ENCODE measurements at places on chromosomes 7 and 10.

DNA sequence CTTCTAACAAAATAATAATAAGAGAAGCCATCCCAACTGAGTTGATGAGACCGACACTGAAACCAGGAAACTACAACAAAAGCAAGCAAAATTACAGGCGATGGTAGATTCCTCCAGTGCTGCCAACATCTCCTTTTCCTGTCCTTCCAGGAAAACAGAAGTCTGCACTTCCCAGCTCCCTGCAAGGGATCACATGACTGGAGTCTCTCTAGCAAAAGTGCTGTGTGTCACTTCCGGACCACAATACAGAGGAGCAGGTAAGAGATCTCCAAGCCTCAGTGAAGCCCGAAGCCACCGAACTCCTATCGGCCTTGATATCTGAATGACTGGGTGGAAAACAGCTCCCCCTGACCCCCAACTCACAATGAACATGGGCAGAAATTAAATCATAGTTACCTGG, 63.2 kb downstream of the SMURF1 start:
- H3K4me3 ChIP-seq, result no peak overlapping the region
- no peak overlapping the region for H3K27ac ChIP-seq
- H3K4me1 ChIP-seq, result peaks cover 5% of the 10 kb centered on the region
- H3K36me3 ChIP-seq, result peaks cover 6% of the 10 kb centered on the region

- DNase-seq, result no peak
- H3K27me3 ChIP-seq, result no peaks in the 10 kb centered on the region
- no peak overlapping the region for H3K27ac ChIP-seq
- H3K4me1 ChIP-seq, result peaks cover 6% of the 10 kb centered on the region
Observed at GRCh38 chr7:134448356-134449229, 10.3 kb downstream of the AKR1B1 start.

- H3K4me1 ChIP-seq, result peaks cover 20% of the 10 kb centered on the region
- no peak overlapping the region for H3K4me3 ChIP-seq
- no peaks in the 10 kb centered on the region for H3K27me3 ChIP-seq
- DNase-seq, result no peak
Observed at GRCh38 chr7:30877015-30877769, 34.5 kb upstream of the AQP1 start.

- no peak overlapping the region for H3K4me3 ChIP-seq
- no peak for DNase-seq
- H3K36me3 ChIP-seq, result peaks cover 53% of the 10 kb centered on the region
- H3K27ac ChIP-seq, result no peak overlapping the region
- H3K4me1 ChIP-seq, result no peaks in the 10 kb centered on the region
Observed at GRCh38 chr10:125795128-125795527, 19.5 kb upstream of the MMP21 start.

DNA sequence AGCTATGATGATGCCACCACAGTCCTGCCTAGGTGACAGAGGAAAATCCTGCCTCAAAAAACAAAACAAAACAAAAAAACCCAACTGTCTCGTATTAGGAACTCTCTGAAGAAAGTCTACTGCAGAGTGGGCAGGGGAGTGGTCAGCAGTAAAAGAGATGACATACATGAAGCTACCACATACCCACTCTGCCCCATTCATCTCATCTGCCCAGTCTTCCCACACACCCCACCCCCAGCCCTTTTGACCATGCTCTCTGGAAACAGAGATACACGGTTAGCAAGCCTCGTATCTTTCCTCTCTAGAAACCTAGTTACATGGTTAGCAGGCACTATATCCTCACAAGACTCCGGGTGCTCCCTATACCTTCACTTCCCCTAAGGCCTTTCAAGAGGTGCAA, 8.3 kb downstream of the SLC37A3 start:
- no peaks in the 10 kb centered on the region for H3K36me3 ChIP-seq
- DNase-seq, result no peak
- H3K4me3 ChIP-seq, result no peak overlapping the region
- no peaks in the 10 kb centered on the region for H3K27me3 ChIP-seq
- H3K27ac ChIP-seq, result no peak overlapping the region
